ENCODE measurements at places on chromosomes 6 and 20.

- no peak for DNase-seq
Measured at GRCh38 chr20:25041813-25042530, 16.0 kb downstream of the ACSS1 start.

DNA sequence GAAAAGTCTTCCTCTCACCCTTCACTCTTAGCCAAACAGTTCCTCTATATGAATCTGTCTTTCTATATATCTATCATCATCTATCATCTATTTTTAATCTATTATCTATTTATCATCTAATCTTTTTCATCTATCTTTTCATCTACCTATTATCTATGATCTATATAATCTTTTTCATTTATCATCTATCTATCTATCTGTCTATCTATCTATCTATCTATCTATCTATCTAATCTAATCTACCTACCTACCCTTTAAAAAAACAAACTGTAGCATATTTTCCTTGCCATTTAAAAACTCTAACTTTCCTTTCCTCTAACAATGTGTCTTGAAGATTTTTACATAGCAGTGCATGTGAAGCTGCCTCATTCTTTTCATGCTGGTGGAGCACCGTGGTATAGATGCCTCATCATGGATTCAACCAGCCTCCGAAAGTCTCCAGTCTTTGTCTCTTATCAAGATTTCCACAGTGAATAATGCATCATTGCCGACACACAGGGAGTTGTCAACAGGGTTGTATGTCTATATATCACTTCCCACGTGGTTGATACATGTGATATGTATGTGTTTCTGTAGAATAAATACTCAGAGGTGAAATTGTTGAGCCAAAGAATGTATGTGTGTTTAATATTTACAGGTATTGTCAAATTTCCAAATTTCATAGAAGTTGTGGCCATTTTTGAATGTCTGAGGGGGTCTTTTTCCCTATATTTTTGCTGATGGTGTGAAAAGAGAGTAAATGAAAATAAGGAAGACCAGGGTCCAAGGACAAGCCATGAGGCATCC, 51.3 kb downstream of the VEGFA start:
- no peak for DNase-seq

DNA sequence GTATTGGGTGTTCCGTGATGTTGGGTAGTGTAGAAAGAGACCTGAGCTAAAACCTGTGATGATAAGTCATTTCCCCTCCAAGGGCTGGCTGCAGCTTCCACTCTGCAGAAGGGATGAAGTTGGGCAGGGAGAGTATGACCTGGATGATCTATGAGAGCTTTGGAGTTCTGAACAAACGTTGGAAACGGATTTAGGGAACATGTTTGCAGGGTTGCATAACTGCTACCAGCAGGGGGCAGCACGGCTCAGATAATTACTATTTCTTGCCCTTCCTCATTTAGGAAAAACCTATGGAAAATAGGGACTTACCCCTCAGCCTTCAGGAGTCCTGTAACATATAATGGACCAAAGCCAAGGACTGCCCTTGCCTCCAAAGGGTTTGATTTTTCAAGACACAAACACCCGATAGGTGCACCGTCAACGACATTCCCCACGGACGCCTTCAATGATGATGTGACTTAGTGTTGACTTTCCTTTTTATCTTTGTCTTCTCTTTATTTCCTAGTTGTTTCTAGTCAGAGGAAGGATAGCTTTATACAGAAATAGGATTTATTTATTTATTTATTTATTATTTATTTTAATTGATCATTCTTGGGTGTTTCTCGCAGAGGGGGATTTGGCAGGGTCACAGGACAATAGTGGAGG, 164.9 kb upstream of the SASH1 start:
- no peak for DNase-seq

- DNase-seq, result no peak
Measured at GRCh38 chr6:152078804-152079203, 271.3 kb downstream of the ESR1 start.

DNA sequence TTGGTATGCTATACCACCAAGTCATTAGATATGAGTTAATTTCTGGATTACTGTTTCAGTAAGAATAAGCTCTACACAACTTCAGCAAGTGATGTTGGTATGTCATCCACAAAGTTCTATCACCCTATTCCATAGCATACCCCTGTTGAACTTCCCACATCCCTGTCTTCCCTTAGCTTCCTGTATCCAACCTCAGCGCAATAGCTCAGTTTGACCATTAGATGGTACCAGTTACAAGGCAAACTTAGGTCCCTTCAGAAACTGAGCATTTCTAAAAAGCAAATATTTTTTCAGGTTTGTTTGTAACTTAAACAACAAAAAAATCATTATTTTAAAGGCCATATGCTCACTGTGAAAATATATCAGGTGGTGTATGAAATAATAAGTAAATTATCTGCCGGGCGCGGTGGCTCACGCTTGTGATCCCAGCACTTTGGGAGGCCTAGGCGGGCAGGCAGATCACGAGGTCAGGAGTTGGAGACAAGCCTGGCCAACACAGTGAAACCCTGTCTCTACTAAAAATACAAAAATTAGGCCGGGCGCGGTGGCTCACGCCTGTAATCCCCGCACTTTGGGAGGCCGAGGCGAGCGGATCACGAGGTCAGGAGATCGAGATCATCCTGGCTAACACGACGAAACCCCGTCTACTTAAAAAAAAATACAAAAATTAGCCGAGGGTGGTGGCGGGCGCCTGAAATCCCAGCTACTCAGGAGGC, 8.8 kb upstream of the MOG start:
- DNase-seq, result no peak

DNA sequence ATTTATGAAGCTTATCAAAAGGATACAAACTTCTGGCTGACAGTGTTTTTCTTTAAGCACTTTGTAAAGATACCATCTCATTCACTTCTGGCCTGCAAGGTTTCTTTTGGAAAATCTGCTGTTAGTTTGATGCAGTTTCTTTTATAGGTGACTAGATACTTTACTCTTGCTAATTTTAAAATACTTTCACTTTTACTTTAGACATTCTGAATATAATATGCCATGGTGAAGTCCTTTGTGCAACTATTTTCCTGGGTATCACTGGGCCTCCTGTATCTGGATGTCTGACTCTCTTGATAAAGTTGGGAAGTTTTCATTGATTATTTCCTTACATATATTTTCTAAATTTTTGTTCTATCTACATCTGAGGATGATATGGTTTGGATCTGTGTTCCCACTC, 29.0 kb upstream of the ZNF337 start:
- no peak for DNase-seq

DNA sequence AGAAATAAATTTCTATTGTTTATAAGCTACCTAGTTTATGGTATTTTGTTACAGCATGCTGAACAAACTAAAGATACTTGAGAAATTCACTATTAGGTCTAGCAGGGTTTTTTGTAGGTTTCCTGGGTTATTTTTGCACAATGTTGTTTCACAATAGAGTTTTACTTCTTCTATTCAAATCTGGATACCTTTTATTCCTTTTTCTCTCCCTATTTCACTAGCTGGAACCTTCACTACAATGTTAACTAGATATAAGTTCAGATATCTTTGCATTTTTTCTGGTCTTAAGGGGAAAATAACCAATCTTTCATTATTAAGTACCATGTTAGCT, 237.7 kb upstream of the CITED2 start:
- no peak for DNase-seq

DNA sequence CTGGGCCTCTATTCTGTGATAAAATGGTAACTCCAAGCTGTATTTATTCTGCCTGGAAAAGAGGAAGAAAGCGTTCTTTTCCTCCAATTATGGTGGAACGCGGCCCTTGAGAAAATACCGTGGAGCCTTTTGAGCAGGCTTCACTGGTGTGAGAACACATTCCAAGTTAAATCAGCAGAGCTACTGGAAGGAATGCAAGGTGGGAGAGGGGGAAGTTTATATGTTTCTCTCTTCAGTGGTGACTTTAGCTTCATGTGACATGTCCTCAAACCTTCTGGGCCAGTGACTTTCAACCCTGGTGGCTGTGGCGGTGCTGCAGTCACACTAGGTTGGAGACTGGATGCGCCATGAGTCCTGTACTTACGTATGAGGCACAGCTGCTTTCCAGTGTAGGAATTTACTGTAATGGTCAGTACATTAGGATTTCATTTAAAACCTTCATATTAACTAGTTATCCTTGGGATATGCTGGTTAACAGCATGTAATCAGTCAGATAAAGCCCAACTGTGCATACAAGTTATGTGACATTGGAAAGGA, 221.7 kb downstream of the ARID1B start:
- no peak for DNase-seq

DNA sequence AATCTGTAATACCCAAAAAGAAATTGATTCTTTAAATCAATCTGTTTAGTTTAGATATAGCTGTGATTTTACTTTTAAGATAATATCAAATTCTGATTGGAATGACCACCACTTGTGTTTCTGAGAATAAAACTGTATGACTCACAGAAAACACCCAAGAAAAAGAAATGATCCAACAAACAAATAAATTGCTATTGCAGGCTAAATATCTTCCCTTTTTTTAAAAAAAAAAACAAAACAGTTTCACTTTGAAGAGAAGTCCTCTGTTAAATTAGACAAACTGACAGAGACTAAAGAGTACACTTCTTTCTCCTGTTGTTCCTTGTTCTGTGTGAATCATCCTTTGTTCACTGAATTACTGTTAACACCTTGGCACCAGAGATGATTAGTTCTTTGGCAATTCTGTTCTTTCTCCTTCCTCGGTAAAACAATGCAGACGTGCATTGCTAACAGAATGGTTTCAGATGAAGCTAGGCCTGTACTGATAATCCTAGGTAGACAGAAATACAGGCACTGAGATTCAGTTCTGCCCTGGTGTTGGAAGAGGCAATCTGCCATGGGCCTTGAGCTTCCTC, 895.2 kb upstream of the CITED2 start:
- DNase-seq, result no peak

DNA sequence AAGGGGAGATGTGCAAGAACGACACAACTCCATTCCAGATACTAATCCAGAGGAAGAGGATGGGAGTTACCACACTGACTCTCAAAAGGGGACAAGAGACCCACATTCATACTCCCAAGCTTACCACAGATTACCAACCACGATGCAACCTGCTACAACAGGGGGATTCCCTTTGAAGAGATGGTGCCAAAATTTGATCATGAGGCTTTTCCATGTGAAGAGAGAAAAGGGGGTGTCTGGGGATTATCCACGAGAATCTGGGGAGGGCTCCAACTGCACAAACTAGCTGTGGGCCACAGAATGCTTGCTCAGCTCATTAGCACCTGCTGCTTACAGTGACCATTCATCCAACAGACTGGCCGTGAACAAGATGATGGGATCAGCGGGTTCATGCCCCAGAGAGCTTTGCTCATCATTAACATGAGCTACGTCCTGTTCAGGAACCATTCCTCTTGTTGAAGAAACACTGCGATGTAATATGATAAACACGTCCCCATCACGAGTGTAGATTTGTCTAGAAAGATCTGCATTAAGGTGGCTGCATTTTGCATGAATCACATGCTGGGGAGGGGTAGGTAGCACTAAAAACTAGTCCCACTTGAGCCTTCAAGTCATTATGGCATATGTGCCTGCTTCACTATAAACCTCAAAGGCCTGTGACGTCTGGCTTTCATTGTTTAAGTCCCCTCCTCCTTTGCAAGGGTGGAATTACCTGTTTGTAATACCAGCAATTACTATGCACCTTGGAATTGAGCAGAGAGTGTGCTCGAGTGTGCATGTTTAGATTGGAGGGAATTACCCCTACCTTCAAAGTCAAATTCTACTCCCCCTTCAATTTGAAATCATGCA, 4.0 kb downstream of the PLAGL2 start:
- no peak for DNase-seq

- no peak for DNase-seq
Measured at GRCh38 chr6:107699254-107699653, 124.9 kb downstream of the SCML4 start.

- no peak for DNase-seq
Measured at GRCh38 chr6:41642090-41642959, 4.1 kb downstream of the MDFI start.

DNA sequence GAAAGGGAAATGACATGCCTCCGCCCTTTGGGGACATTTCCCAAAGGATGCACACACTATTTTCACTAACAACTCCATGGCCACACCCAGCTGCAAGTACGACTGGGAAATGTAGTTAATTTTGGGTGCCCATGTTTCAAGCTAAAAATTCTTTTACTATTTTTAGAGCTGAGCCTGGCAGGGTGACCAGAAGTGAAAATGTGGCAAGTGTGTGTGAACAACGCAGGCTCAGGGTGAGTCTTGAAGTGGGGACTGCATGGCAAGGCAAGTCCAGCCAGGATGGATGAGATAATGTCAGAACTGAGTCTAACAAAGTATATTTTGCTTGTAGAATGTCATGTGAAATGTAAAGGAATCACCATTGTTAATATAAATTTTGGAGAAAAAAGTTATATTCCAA, 17.0 kb upstream of the CD109 start:
- no peak for DNase-seq

DNA sequence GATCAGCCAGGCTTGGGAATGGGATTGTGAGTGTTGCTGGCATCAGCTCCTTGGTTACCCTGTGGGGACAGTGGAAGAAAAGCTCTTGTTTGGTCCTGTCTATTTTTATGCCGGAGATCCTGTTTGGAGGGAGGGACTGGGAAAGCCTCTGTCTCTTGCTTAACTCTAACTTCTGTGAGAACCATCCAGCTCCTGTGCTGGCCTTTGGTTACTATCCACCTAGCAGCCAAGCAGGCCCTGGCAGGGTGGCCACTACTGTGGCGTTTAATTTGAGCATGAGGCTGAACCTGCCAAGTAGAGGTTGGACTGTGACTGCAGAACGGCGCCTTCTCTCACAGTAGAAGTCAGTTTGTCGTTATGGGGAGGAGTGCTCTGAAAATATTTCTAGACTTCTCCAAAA, 193.3 kb downstream of the UTRN start:
- no peak for DNase-seq

DNA sequence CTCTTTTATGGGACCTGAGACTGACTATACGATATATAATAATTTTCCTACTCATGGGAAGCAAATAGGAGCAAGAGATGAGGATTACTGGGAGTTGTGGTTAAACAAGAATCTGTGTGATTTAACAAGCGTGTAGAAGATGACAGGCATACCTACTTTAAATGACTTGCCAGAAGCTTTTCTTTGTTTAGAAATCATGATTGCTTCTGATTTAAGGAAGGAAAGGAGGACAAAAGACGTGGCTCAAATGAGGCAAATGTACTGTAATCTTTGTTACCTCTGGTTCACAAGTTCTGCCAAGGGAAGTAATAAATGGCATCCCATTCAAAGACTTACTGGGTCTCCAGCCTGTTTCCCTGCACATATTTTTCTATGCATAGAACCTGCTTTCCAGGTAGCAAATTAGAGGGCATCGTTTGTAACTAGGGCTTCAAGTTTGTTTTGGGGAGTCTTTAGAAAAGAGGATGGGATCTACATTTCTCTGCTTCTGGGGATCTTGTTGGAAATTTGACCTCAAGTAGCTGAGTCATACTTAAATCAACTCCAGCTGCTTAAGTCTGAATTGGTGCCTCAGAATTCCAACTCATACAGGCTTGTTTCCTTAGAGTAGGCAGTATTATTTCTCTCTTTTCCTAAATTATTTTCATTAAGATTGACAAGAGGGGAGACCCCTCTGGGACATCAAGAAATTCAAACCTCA, 2.9 kb upstream of the TRMT11 start:
- peak; percentile 59 for DNase-seq

- no peak for DNase-seq
Measured at GRCh38 chr6:129645106-129645829, 64.7 kb downstream of the ARHGAP18 start.

- peak; percentile 63 for DNase-seq
Measured at GRCh38 chr20:19210391-19211155, 1.9 kb upstream of the SLC24A3 start.
